ENCODE measurements at places on chromosomes 12 and 14. TPM values are rescaled to one million over a fixed set of nuclear protein-coding genes. Genes with fewer than 3 reads are reported as not detected.

DNA sequence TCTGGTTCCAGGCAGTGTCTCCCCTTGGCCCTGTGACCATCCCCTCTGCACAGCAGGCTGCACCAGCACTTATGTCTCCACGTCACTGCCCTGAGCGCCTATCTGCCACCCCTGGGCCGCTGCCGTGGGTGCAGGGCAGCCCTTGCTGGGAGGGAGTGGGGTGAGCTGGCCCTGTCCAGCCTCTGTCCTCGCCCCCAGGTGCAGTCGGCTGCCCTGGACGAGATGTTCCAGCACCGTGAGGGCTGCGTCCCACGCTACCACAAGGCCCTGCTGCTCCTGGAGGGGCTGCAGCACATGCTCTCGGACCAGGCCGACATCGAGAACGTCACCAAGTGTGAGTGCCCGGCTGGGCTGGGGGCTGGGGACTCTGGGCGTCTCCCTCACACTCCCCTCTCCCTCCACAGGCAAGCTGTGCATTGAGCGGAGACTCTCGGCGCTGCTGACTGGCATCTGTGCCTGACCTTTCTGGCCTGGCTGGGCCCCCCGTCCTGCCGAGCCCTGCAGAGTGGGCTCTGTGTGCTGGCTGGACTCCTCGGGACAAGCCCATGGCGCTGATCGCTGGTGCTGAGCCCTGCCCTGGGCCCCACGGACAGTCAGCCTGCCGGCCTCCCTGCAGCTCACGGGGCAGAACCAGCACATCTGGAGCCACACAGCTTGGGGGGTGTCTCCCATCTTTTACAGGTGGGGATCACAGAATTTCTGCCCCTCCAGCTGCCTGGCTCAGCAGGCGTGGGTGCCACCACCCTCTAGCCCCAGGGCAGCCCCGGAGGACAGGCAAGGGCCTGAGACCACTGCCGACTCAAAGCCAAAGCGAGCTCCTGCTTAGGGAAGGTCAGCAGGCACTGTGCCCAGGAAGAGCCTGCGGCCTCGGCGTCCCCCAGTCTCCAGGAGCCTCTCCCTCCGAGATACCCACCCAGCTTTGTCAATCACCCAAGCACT lies 7.9 kb upstream of the PUS1 start:
- DNase-seq, result no peak

- peak; percentile 52 for DNase-seq
These were observed 2.1 kb upstream of the UBC start for GRCh38 chr12:124916374-124917134.

- DNase-seq, result no peak
These were observed 766.0 kb upstream of the TBX3 start for GRCh38 chr12:115450017-115450416.

GRCh38 chr14:105761842-105762241 lies 235.5 kb downstream of the TMEM121 start:
- DNase-seq, result no peak

DNA sequence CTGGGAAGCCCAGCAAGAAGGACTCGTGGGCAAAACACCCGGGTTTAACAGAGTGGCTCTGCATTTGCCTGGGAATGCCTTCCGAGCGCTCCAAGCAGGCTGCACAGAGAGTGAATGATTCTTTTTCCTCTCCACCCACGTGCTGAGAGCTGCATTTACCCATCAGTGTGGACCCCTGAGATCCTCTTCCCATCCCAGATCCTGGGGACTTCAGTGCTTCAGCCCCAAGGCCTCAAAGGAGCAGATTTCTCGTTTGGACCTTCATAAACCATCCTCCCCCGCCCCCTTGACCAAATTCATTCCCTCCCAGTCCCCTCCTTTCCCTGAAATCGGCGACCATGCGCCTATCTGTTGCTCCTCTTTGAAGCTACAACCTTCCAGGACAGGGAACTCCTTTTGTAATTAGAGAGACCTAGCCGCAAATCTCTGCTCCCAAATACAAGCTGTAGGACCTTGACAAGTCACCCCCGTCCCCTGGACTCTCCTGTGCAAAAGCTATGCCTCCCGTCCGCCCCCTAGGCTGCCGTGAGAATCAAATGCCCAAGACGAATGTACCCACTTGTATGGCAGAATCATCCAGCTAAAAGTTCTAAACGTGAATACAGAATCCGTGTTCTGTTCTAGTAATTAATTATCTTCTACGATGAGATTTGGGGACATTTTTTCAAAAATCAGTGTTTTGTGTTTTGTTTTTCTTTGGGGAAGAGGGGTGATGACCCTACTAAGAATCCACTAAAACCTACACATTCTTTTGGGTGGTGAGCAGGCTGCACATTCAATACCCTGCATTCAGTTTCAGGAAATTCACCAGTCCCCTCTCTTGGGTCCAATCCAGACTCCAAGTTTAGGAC lies 8.8 kb downstream of the TBX5 start:
- DNase-seq, result peak; percentile 44

GRCh38 chr14:100535287-100536120 lies 51.7 kb downstream of the BEGAIN start:
- DNase-seq, result no peak

DNA sequence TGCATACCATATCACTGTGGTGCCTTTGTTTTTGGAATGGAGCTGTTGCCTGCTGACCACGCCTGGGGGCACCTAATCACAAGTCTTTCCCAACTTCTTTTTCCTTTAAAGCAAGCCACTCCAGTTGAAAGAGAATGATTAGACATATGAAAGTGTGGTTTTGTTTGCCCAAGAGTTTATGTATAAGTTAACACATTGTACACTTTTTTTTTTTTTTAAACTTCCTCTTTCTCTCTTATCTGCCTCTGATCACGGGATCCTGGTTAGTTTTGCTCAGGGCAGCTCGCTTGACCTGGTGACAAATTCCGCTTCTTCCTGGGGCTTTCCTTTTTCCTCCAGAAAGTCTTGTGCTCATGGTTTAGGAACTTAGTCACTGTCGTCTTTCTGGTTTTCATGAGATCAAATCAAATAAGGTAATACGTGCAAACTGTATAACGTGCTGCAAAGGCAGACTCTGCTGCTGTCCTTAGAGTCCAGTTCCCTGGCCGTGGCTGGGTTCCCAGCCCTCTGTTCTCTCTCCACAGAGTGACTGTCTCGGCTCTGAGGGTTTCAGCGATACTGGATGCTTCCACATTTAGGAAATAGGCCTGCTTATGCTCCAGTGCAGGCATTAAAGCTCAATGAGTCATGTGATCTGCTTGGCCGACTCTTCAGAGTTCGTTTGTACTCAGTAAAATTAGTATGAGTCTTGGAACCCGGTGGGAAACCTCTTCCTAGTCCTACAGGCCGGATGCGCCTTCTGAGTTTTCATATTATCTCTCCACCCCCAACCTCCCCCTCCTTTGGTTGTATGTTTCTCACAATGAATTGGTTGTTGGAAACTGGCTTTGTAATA lies 15.2 kb downstream of the RASSF3 start:
- DNase-seq, result no peak

DNA sequence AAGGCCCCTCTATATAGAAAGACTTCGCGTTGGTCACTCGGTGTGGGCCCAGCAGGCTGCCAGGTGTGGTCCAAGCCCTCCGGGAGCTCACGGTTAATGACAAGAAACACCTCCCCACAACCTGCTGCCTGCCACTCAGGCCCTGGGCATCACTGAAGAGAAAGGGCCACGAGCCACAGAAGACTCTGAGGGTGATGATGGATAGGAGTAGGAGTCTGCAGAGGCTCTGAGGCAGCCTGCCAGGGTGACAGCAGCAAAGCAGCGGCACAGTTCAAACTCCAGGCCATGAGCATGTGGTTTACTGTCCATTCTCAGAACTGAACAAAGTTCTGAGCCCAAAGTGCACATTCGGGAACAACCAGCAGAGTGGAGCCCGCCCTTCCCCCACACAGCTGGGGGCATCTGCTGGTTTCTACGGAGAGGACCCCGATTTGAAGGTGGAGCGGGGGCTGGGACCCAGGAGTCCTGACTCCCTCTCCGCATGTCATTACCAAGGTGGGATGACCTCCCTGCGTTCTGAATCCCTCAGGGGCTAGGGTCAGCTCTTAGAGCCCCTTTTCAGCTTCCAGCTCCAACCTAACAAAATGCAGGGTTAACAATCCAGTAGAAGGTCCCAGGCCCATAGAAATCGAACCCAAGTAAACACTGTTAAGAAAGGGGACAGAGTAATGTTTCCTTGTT lies 65.8 kb downstream of the VWF start:
- no peak for DNase-seq

- DNase-seq, result peak; percentile 46
These were observed 4.5 kb upstream of the RNASE4 start for GRCh38 chr14:20679907-20680306.

- no peak for DNase-seq
These were observed 1039.3 kb upstream of the FOXG1 start for GRCh38 chr14:27727251-27727770.

GRCh38 chr12:102009796-102010195 lies 52.0 kb downstream of the WASHC3 start:
- no peak for DNase-seq

GRCh38 chr14:59217011-59217410 lies 28.5 kb downstream of the DAAM1 start:
- no peak for DNase-seq

DNA sequence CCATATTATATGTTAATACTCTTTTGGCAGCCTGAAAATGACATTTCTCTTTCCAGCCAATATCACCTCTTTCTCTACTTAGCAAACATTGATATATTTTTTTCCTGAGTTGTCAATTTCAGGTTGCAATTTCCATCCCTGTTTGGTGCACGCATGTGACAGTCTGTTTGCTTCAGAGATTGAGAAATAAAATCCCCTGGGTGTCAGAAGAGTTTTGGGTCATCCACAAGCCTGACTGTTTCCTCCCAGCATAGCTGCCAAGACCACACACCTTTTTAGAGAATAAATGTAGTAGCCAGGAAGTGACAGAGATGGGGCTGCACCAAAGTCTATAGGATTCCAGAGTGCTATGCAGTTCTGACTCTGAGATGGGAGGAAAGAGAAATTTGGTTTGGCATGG lies 144.9 kb upstream of the NOS1 start:
- no peak for DNase-seq

DNA sequence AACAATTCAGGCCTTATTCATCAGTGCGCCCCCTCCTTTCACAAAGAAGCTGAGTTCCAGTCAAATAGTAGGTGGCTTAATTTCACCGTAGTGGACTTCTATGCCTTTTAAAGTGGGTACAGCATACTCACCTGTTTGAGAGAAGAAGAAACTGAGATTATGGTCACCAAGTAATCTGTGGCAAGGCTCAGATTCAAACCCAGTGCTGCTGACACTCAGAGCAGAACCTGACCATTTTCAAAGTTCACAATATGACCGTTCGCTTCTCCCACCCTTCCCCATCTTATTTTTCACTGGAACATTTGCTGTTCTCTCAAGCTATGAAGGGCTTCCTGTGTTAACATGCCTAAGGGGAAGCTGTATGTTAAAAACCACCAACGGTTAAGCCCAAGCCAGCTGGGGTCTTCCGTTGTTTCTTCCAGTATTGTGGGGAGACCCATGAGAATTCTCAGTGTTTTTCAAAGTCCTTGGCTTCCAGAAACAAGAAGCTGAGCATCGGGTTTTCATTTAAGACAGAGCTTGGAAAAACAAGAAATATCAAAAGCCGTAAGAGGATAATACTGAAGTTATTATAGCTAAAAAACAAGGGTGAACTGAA lies 6.1 kb upstream of the PSMA6 start:
- no peak for DNase-seq

PPP2R5C gene
- 183 TPM for total RNA-seq

LUM gene
- total RNA-seq, result 0.19 TPM

CEBPE gene
- total RNA-seq, result not detected

Measured in neural progenitor cell (in vitro differentiated cells).